ENCODE measurements at places on chromosomes 11 and 22.
A peak's percentile ranks its signal among the peaks of the same experiment; 100 is the strongest.

GRCh38 chr11:69089258-69089657 lies 40.5 kb downstream of the TPCN2 start:
- no peak for DNase-seq

- no peak for DNase-seq
Measured at GRCh38 chr11:84117394-84117793, 831.2 kb upstream of the CCDC90B start.

DNA sequence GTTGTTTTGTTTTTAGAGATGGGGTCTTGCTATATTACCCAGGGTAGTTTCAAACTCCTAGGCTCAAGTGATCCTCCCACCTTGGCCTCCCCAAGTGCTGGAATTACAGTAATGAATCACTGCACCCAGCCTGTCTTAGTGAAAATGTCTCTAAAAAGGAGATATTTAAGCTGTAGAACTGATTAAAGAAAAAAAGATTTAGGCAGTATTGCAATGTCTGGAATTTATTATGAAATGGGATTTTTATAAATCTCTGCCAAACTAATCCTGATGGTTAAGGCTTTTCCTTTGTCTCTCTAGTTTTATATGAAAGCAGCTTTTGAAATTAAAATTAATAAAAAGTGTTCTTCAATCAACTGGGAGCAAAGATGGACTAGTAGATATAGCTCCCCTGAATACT lies 2.1 kb downstream of the PLAAT3 start:
- no peak for DNase-seq

GRCh38 chr11:74012074-74012809 lies 3.4 kb upstream of the UCP3 start:
- DNase-seq = no peak

GRCh38 chr22:40210818-40211217 lies 33.1 kb downstream of the TNRC6B start:
- DNase-seq = no peak

DNA sequence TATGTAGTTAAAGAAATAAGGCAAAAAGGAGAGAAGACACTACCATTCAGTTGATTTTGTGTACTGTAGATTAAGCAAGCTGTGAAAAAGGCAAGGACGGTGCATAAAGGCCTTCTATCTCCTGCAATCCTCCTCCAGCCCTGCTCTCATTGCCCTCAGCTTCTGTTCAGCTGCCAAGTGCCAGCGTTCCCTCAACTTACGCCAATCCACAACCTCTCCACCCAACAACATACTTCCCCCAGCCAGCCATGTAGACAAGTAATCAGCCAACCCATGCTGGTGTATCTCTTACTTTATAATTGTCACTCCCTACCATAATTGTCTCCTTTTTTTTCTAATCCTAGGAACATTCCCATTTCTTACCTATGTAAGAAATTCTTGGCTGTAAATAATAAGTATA lies 30.1 kb upstream of the ANO5 start:
- DNase-seq = no peak

- no peak for DNase-seq
Measured at GRCh38 chr22:23774114-23774921, 1.7 kb downstream of the MMP11 start.

DNA sequence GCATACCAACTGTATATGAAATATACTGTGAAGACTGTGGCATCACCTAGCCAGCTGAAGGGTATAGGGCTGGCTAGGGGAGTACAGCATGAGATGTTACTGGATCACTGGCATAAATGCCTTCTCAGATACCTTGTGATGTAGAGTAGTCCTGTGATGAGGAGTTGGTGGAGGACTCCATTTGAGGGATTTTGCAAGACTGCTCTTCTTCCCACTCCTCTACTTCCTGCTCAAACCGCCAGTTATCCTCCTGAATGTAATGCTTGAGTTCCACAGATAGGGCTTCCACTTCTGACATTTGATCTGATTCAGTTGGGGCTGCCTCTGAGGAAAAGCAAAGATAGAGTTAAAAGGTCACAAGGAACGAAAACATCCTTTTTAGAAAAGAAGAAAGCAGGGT lies 29.3 kb downstream of the CLDN25 start:
- no peak for DNase-seq

DNA sequence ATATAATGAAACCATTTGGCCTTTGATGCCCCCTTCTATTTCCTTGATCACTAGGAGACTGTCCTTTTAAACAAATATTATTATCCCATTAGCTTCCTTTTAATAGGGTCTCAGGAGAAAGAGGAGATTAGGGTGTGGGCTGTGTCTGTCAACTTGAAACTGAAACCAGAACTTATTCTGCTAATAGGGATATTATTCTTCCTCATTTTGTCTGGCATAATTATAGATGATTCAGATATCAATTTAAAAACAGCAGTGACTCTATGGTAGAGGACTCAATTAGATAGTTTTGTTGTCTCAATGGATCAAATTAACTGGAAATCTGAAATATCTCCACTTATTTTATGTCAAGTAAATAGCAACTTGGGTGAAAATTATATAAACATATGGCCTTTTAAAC lies 584.9 kb upstream of the CCDC90B start:
- DNase-seq = no peak

GRCh38 chr22:29854432-29854831 lies 16.4 kb upstream of the ASCC2 start:
- DNase-seq = no peak

DNA sequence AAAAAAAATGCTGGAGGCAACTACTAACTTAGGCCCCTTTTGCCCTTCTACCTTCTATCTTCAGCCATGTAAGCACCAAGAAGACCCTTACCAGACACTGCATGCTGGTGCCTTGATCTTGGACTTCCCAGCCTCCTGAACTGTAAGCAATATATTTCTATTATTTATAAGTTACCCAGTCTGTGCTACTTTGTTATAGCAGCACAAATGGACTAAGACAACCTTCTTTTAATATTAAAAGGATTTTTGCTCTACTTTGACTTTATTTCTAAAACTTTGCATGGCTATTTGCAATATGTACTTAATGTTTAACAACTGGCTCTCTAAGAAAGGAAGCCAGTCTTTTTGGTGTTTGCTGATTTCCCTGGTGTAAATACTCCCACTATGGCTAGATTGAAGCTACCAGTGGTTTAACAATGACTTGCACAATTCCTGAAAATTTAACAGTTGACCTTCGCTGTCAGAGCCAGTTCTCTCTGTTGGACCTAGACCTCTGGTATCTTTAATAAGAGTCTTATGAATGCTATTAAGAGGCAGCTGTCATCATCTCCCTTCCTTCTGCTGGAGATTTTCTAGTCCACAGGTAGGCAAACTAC lies 25.2 kb downstream of the OR6Q1 start:
- no peak for DNase-seq

GRCh38 chr22:33563220-33563964 lies 356.9 kb downstream of the LARGE1 start:
- DNase-seq = no peak

- no peak for DNase-seq
Measured at GRCh38 chr11:3089236-3090061, 32.2 kb upstream of the CARS1 start.

DNA sequence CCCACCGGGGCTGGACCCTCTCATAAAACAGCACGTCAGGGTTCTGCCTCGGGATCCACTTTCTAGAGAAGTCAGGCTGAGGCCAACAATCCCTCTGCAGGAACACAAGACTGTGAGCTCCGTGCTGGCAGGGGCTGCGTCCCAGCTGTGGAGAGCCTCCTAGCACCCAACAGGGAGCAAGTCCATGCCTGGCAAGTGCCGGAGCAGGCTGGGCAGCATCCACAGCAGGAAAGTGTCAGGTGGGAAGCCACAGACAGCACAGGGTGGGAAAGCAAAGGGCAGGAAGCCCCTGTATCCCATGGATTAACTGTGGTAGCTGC lies 682.3 kb downstream of the TBC1D22A start:
- DNase-seq = no peak

GRCh38 chr11:14300661-14301304 lies 58.2 kb downstream of the RRAS2 start:
- DNase-seq = peak; percentile 80

DNA sequence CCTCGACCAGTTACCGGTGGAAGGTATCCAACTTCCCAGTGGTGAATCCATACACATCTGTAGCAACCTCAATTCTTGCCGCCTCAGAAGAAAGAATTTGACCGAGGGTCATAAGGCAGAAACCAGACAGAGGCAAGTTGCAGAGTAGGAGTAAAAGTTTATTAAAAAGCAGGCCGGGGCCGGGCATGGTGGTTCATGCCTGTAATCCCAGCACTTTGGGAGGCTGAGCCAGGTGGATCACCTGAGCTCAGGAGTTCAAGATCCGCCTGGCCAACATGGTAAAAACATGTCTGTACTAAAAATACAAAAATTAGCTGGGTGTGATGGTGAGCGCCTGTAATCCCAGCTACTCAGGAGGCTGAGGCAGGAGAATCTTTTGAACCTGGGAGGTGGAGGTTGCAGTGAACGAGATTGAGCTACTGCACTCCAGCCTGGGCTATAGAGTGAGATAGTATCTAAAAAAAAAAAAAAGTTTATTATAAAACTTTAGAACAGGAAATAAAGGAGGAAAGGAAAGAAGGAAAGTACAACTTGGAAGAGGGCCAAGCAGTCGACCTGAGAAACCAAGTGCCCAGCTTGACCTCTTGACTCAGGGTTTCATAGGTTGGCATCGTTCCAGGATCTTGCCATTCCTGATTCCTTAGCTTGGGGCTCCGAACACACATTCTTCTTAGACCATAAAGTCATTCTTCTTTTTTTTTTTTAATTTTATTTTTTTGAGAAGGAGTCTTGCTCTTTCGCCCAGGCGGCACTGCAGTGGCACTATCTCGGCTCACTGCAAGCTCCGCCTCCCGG lies 27.8 kb downstream of the RGL4 start:
- no peak for DNase-seq

DNA sequence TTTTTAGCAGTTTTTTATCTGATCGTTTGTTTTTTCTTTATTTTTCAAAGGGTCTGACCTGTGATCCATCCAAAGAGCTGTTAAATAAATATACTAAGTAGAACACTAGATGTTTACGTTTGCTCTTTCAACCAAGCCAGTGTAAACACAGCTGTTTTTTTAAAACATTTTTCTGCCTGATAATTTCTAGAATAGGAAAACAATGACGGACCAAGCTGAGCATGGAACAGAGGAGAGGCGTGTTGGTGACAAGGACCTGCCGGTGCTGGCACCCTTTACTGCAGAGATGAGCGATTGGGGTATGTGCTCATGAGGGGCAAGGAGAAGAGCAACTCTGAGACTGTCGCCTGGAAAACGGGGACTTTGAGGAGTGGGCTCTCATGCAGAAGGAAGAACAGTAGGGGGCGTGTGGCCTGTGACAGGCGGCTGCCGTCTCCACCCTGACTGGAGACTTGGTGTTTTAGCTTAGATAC lies 28.6 kb upstream of the PANX2 start:
- no peak for DNase-seq

DNA sequence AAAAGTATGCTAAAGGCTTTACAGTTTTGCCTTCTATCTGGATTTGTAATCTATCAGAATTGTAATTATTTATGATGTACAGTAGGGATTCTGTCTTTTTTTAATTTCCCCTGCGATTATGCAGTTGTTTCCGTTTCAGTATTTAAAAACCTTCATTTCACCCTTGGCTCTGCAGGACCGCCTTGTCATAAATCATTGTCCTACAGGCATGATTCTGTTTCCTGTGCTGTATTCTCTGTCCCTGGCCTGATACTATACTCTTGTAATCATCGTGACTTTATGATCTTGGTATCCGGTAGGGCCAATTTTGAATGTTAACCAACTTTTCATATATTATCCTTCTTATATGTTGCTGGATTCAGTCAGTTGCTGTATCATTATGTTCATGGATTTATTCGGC lies 151.7 kb downstream of the ATXN10 start:
- no peak for DNase-seq

- no peak for DNase-seq
Measured at GRCh38 chr11:17211286-17211685, 3.5 kb upstream of the PIK3C2A start.

GRCh38 chr22:45329530-45329936 lies 19.8 kb downstream of the FAM118A start:
- no peak for DNase-seq

DNA sequence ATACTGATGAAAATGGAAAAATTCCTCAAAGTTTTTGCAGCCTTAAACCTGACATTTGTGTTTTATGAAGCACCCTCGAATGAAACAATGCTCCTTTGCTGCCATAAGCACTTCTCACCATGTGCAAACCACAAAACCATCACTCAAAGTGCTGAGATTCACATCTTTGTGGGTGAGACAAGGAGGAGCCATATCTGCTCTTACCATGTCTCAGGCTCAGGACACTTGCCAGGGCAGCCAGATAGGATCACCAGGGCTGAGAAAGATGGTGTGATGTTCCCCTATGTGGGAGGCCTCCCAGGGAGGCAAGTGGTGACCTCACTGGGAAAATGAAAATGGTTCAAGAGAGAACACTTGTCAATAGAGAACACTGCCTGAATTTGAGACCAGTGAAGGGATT lies 120.4 kb downstream of the CCDC34 start:
- DNase-seq = no peak

DNA sequence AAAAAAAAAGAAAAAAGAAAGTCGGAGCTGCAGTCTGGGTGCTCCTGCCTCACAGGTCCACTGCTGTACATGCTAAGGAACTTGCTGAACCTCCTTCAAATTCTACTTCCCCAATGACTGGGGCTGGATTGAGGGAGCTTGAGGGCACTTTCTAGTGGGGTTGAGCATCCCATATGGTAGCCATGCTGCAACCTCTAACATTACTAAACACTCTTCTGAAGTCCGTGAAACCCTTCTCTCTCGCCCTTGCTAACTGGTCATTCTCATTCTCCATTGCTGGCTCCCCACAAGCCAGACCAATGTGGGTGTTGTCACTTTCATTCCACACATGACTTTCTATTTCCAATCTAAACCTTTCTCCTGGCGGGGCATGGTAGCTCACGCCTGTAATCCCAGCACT lies 1.2 kb downstream of the ESS2 start:
- DNase-seq = no peak

GRCh38 chr22:32489377-32489776 lies 14.8 kb downstream of the FBXO7 start:
- DNase-seq = no peak

DNA sequence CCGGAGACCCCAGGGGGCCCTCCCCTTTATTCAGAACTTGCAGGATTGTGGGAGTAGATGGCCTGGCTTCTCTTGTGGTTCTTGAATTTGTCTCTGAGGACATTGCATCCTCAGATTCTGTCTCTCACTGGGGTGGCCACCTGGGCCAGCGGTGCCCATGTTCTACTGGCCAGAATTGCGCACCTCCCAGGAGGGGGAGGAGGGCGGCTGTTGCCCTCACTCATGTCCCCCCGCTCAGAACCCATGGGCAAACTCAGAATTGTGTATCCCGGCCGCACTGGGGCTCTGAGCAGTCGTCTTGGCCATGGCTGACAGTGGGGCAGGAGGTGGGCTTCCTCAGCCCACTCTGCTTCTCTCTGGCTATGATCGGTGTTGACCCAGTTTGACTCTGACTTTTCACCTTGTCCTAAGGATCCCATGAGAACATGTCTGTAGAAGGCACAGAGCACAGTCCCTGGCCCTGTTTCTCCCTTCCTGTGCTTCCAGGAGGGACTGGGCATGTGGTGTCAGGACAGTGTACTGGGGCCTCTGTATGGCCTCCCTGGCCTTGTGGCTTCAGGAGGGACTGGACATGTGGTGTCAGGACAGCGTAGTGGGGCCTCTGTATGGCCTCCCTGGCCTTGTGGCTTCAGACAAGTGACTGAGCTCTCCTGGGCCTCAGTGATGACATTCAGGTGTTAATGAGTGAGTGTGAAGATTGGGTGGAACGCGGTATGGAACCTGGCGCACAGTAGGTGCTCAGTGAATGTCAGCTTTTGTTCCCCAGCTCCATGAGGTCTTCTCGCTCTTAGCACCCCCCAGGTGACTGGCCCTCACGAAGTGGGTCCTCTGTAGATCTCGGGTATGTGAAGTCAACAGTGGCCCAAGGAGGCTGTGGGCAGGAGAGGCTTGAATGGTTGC lies 99.3 kb downstream of the TBC1D22A start:
- DNase-seq = no peak

- DNase-seq = no peak
Measured at GRCh38 chr11:2467695-2468055, 22.9 kb downstream of the KCNQ1 start.
